Activated CD4-positive, alpha-beta T cell treated with anti-CD3 and anti-CD28 coated beads, Interleukin-2, amount 10 ng/mL, durations not matched to agents 24 days and 14 days (primary cell): ENCODE measurements at places on chromosomes 11 and 22.

GRCh38 chr11:32139896-32140520 lies 49.1 kb downstream of the RCN1 start:
- H3K4me1 ChIP-seq = no peaks in the 10 kb centered on the region
- no peak overlapping the region for H3K27ac ChIP-seq

GRCh38 chr11:119196833-119197483 lies 9.2 kb upstream of the CBL start:
- peaks cover 6% of the 10 kb centered on the region for H3K4me1 ChIP-seq
- H3K4me3 ChIP-seq = no peak overlapping the region
- no peaks in the 10 kb centered on the region for H3K36me3 ChIP-seq
- peak; percentile 93 for DNase-seq

DNA sequence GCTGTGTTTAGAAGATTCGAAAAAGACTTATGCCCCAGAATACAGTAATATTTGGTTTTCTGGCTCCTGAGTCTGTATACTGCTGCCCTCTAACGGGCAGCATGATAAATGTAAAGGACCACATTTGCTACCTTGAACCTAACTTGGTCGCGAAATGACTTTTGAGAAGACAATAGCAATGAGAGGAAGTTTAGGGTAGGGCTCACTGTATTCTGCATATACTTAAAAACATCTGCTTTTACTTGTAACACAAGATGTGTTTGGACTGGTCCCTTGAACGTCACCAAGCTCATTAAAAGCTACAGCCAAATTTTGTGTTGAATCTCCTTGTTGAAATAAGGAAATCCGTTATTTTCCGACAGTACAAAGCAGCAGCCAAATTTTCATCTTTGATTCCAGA lies 309.1 kb downstream of the SWAP70 start:
- H3K27me3 ChIP-seq = no peaks in the 10 kb centered on the region
- peaks cover 4% of the 10 kb centered on the region for H3K4me1 ChIP-seq
- peak; percentile 80 for DNase-seq
- no peak overlapping the region for H3K27ac ChIP-seq

DNA sequence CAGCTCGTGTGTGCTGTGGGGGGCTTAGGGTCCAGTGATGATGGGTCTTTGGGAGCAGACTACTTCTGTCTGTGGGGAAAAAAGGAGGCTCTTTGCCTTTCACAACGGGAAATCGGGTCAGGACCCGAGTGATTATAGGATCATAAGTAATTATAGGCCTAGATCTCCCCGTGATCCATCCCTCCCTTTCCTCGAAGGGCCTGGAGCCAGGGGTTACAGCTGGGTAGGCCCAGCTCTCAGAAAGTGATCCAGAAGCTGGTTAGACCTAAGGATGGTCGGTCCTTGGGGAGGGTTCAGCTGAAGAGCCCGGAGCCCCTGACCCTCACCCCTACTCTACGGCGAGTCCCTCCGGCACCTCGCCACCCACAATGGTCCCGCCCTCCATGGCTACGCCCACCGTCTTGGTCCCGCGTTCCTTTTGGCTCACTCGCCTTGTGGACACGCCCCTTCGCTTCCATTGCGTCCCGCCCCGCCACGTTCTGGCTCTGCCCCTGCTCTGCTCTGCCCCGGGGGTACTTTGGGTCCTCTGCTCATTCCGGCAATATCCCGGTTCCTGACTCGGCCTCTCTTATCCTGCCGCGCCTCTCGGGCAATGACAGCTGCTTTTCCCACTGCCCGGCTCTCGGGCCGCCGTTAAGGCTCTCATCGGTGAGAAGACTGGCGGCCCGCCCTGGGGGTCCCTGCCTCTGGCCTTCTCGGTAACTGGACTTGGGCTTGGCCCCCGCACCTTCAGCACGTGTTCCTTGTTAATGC lies 5.0 kb downstream of the IGSF22 start:
- peak overlapping the region; percentile 21 for H3K27ac ChIP-seq
- H3K27me3 ChIP-seq = peaks cover 26% of the 10 kb centered on the region
- peaks cover 8% of the 10 kb centered on the region for H3K4me1 ChIP-seq

- no peak overlapping the region for H3K4me3 ChIP-seq
- no peaks in the 10 kb centered on the region for H3K4me1 ChIP-seq
- no peaks in the 10 kb centered on the region for H3K36me3 ChIP-seq
- peaks cover 4% of the 10 kb centered on the region for H3K27me3 ChIP-seq
- no peak for DNase-seq
- H3K27ac ChIP-seq = no peak overlapping the region
Observed at GRCh38 chr22:36641902-36642640, 61.5 kb downstream of the CACNG2 start.

GRCh38 chr22:27912101-27912500 lies 7.0 kb downstream of the PITPNB start:
- H3K27ac ChIP-seq = no peak overlapping the region
- H3K27me3 ChIP-seq = no peaks in the 10 kb centered on the region
- H3K36me3 ChIP-seq = peaks cover 66% of the 10 kb centered on the region
- H3K4me1 ChIP-seq = peaks cover 52% of the 10 kb centered on the region
- no peak overlapping the region for H3K4me3 ChIP-seq

DNA sequence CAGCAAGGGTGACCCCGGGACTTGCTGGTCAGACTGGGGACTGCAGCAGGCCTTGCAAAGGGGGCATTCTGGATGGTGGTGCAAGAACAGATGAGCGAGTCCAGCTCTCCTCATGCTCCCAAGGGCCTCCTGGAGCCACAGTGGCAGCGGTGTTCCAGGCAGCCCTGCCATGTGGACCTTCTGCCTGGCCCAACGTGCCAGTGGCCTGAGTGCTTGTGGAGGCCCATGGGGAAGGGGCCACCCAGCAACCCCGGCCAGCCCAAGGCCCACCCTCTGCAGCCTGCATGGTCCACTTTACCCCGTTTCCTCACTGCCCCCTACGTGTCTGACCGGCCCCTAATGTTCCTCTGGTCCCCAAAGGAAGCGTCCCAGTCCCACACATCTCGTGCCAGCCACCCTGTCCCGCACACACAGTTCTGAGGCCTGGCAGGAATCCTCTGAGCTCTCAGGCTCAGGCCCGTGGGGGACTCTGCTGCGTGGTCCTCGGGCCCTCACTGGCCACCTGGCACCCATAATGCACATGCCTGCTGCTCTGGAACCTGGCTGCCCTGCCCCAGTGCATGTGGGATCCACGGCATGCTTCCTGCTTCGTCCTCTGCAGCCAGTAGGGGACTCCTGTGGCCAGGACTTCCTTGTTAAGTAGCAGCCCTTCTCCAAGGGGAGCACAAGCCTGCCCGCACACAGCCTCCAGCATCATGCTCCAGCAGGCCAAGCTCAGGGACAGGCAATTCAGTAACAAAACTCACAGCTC lies 85.5 kb downstream of the DGCR2 start:
- no peaks in the 10 kb centered on the region for H3K27me3 ChIP-seq
- H3K4me3 ChIP-seq = no peak overlapping the region
- peaks cover 7% of the 10 kb centered on the region for H3K36me3 ChIP-seq
- H3K4me1 ChIP-seq = no peaks in the 10 kb centered on the region

DNA sequence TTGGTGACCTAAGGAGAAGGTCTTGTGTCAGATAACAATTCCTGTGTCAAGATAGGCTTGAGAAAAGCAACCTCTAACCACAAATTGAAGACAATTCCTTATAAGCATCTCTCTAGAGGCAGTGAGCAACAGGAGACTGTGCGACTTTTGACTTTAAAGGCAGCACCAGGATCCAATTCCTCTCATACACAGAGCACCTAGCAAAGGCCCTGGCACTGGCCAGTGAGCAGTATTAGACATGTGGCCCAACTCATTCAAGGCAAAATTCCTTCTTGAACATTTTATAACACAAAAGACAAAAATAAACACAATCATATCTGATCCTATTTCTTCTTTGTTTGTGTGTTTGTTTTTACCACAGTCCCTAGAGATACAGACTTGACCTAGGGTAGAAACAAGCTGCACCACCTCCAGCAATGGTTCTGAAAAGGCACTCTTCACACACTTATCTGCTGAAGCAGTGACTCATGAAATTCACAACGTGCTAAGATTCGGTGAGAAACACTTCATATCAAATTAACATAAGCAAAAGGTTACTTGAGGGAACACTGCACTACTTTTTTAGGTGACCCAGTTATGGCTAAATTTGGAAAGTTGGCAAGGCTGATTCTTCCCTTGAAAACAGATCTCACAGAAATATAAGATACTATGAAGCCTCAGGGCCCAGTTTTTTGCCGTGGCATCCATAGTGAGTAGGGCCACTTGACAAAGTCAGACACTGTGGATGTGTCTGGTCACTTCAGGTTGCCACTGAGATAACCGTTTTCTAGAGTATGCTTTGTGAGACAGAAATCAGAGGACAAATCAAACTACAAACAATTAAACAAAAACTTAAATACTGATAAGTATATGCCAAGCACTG lies 1018.9 kb downstream of the DLG2 start:
- no peak overlapping the region for H3K4me3 ChIP-seq
- H3K27me3 ChIP-seq = no peaks in the 10 kb centered on the region
- H3K27ac ChIP-seq = no peak overlapping the region
- no peaks in the 10 kb centered on the region for H3K36me3 ChIP-seq
- H3K4me1 ChIP-seq = no peaks in the 10 kb centered on the region
- DNase-seq = no peak

DNA sequence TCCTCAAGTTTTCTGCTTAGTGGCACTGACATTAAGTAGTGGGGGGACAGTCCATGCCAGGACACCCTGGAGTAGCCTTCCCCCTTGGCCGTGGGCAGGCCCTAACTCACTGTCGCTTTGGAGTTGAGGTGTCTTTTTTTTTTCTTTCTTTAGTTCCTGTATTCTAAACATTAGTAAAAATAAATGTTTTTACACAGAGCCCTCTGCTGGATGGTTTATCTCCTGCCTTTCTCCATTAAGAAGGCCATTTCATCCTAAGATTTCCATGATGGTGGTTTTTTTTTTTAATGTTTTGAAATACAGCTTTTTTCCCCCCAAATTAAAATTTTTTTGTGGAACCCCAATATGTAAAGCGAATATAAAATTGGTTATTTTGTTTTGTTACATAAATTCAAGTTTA lies 1.8 kb upstream of the TIGD3 start:
- no peak overlapping the region for H3K4me3 ChIP-seq
- H3K27me3 ChIP-seq = peaks cover 4% of the 10 kb centered on the region
- H3K27ac ChIP-seq = no peak overlapping the region
- H3K4me1 ChIP-seq = peaks cover 11% of the 10 kb centered on the region
- H3K36me3 ChIP-seq = peaks cover 26% of the 10 kb centered on the region
- DNase-seq = no peak

GRCh38 chr22:49025791-49026493 lies 801.7 kb downstream of the BRD1 start:
- no peak overlapping the region for H3K27ac ChIP-seq
- H3K36me3 ChIP-seq = no peaks in the 10 kb centered on the region
- H3K4me3 ChIP-seq = no peak overlapping the region
- H3K27me3 ChIP-seq = no peaks in the 10 kb centered on the region

DNA sequence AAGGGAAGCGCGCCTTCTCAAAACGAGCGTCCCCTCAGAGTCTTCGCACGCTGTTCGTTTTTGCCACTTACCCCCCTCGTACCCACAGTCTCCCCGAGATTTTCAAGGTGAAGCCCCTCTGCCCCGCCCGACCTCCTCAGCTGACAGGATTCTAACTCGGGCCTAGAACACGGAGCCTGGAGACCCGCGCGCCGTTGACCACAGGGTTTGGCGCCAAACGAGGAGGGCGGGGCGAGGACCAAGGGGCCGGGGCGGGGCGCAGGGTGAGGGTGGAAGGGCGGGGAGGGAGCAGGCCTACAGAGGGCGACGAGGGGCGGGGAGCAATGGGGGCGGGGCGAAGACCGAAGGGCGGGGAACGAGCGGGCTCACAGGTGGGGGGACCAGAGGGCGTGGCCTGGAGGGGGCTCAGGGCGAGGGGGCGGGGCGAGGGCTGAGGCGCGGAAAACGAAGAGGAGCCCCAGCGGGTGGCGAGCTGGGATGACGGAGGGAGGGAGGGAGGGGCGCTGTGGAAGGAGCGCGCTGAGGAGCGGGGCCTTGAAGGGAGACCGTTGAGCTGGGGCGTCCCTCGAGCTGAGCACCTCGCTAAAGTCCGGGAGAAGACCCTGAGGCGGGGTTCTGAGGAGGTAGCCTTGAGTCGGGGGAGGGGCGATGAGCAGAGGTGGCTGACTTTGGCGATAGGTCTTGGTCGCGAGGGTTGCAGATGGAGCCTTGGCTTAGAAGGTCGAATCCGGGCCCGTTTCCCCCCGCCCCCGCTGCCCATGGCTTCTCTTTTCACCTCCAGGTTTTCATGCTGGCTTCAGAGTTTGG lies at the start of gene DMC1:
DMC1 (minus strand) TSS at position 212 of the 807 bp plus-strand sequence. CDS start 1,927 bp downstream, outside the sequence.
- peaks cover 3% of the 10 kb centered on the region for H3K27me3 ChIP-seq
- peaks cover 22% of the 10 kb centered on the region for H3K4me1 ChIP-seq
- H3K4me3 ChIP-seq = peak within 1 kb of the TSS; percentile 94
- peak; percentile 97 for DNase-seq
- H3K27ac ChIP-seq = peak within 1 kb of the TSS; percentile 92
- peaks cover 2% of the 10 kb centered on the region for H3K36me3 ChIP-seq

DNA sequence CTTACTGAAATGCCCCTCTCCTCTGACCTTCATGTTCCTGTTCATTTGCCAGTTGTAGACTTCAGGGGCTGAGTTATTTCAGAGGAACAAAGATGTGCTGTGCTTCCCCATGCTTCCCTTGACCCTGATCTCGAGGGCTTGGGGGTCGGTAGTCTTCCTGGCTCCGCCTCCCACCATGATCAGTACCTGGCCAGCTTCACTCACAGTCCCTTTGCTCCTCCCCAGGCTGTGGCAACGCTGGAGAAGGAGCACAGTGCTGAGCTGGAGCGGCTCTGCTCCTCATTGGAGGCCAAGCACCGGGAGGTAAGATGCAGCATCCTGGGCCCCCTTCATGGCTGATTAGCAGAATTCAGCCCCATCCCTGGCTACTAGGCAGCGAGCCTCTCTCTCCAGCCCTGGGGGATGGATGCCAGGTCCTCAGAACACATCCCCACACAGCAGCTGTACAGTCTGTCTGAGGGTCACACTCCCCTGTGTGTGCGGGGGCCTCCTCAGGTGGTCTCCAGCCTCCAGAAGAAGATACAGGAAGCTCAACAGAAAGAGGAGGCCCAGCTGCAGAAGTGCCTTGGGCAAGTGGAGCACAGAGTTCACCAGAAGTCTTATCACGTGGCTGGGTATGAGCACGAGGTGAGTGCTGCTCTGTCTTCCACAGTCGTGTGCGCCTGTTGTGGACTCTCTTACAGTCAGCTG lies 64.5 kb downstream of the CEP164 start:
- peaks cover 41% of the 10 kb centered on the region for H3K36me3 ChIP-seq
- no peaks in the 10 kb centered on the region for H3K27me3 ChIP-seq
- no peak overlapping the region for H3K27ac ChIP-seq
- H3K4me1 ChIP-seq = peaks cover 1% of the 10 kb centered on the region
- no peak overlapping the region for H3K4me3 ChIP-seq

DNA sequence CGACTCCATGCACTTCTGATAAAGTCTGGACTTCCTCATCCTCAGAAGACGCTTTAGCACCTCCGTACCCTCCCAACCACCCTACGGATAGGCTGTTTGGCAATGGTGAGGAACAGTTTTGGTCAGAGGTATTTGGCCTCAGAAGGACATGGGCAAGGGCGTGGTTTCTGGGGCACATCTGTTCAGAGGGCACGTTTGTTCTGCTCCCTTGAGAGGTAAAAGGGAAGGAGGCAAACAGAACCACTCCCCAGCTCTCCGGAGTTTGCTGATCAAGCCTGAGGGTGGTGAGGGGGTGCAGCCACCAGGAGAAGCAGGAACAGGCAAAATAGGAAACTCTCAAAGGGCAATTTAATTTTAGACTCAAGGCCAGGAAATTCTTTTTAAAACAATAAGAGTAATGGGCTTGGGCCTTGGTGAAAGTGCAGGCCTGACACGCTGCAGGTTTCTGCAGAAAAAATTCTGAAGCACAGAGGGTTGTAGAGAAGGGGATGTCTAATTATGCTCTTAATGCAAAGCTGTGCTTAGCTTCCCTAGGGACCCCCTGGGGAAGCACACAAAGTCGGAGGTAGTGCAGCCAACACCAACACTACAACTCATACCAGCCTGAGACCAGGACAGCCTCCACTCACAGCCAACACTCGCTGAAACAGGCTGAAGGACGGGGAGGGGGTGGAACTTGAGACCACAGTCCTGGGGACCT lies 23.3 kb downstream of the ETS1 start:
- H3K27me3 ChIP-seq = no peaks in the 10 kb centered on the region
- no peaks in the 10 kb centered on the region for H3K36me3 ChIP-seq
- peaks cover 17% of the 10 kb centered on the region for H3K4me1 ChIP-seq
- H3K4me3 ChIP-seq = no peak overlapping the region
- no peak overlapping the region for H3K27ac ChIP-seq
